ENCODE measurements at places on chromosomes 5 and 9. TPM values are rescaled to one million over a fixed set of nuclear protein-coding genes. Genes with fewer than 3 reads are reported as not detected.

DNA sequence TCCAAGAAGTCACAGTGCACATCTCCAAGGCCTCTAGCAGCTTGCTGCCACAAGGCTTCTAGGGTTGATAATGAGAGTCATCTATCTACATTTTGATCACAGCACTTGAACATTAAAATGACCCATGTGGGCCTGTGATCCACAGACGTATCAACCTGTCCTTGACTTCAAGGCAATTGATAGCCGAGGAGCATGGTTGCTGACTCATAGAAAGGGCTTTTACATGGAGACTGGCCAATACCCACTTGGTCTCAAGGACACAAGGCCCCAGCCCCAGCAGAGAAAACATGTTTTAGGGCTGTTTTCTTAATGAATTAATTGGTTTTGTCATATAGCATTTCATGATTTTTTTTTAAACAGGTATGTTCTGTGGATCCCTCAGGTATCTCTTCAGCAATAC, 314.0 kb downstream of the SEMA5A start:
- no peak for DNase-seq

GRCh38 chr5:160491438-160491837, 69.8 kb downstream of the PTTG1 start:
- DNase-seq: no peak

The IL3 gene
- total RNA-seq: not detected

DNA sequence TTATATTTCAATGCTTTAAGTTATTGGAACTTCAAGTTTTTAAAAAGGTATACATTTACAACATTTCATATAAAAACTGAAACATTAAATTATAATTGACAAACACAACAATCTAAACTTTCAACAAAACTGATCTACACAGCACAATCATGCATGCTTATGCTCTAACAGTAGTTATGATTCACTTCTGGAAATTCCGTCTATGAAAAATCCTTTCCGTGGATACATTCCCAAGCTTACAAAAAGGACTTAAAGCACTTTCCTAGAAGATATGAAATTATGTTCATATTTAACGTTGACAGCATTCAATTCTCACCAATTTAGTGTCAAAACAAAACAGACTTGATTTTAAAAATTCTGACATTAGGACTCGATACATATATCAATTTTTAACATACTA, 3.7 kb downstream of the HNRNPH1 start:
- DNase-seq: no peak

GRCh38 chr9:82488313-82489200, 500.0 kb downstream of the SPATA31D1 start:
- DNase-seq: no peak

DNA sequence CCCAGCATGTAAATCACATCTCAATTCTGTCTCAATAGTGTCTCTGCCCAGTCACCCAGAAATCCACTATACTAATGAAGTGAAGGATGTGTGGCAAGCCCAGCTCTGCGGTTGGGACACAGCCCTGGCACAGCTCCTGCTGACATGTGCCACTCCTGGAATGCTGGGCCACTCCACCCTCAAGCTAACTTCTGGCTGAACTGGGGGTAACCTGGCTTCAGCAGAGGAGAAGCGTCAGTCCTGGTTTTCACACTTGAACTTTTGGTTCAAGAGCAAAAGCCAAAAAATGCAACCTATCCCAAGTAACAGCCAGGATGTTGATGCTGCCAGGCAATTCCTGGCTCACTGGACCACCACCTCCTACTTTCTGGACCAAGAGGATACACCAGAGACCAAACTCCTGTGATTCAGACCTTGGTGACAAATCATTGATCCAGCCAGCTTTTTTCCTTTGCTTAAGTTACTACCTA, 86.4 kb downstream of the ARRDC3 start:
- DNase-seq: no peak

DNA sequence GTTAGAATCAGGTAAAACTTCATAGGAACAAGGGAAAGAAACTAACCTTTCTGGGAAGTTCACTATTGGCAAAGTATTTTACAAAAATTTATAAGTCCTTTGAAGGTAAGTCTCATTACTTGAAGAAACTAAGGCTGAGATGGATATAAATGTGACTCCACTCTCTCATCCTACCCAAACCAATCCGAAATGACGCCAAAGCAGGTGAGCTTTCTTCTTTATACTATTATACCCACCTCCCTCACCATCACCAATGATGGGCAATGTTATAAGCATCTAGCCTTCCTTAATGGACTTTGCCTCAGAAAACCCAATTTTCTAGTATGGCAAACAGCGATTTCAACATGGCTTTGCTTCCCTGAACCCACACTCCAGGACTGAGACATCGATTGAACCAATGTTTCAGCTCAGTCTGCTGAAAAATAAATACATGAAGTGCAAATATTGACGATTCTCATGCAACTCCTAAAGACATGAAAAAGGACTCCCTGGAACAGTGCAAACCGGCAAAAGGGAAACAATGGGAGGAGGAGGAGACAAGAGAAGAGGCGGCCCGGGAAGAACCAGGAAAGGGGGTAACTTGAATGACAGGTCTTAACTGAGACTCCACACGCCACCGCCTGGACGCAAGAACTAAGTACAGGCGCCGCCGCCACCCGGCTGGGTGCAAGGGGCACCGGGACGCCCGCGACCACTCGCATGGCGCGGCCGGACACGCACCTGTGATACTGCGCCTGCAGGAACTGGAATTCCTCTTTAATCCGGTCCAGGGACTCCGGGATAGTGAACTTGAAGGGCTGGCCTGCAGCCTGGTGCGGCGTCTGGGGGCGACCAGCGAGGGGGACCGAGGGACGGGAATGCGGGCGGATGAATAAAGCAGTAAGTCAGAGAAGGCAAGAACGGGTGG, 2.5 kb downstream of the TLE1 start:
- DNase-seq: peak; percentile 82

Data from pulmonary artery endothelial cell (primary cell).